ENCODE measurements at places on chromosomes 3 and 15. TPM values are rescaled to one million over a fixed set of nuclear protein-coding genes. Genes with fewer than 3 reads are reported as not detected.

FAM174B gene
- polyA plus RNA-seq = 32.0 TPM

ABHD10 gene
- 50.8 TPM for polyA plus RNA-seq

PAK6 gene
- polyA plus RNA-seq = 5.6 TPM

STRIT1 gene
- 2.1 TPM for polyA plus RNA-seq

GRK7 gene
- 0.18 TPM for polyA plus RNA-seq

SEMA3G gene
- polyA plus RNA-seq = 28.5 TPM

SV2B gene
- polyA plus RNA-seq = 0.86 TPM

ITGA11 gene
- 5.8 TPM for polyA plus RNA-seq

FOXB1 gene
- polyA plus RNA-seq = 0.14 TPM

NR2E3 gene
- 0.64 TPM for polyA plus RNA-seq

Data from left renal cortex interstitium (tissue), 4 donors.